Hypothalamus (tissue), 51 donors: ENCODE measurements at places on chromosomes 1 and 21.
A peak's percentile ranks its signal among the peaks of the same experiment; 100 is the strongest.

DNA sequence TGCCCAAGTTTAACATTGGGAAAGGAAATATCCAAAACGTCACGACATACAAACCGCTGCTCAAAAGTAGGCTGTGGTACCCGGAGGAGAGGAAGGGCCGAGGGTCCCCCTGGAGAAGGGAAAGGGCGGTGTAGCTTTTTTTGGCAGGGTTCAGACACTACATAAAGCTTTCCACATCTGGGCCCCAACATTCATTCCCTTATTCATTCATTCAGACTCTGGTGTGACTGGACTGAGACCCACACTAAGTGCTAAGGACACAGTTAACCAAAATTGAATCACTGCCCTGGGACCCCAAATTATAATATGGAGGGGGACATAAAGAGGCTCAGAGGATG lies 10.3 kb upstream of the COL8A2 start:
- DNase-seq = no peak

- no peak for DNase-seq
Observed at GRCh38 chr1:82829527-82829926, 1028.8 kb downstream of the ADGRL2 start.

GRCh38 chr1:201460814-201461644 lies 8.0 kb downstream of the PHLDA3 start:
- DNase-seq = no peak

GRCh38 chr1:102174259-102174863 lies 177.6 kb upstream of the OLFM3 start:
- DNase-seq = no peak

DNA sequence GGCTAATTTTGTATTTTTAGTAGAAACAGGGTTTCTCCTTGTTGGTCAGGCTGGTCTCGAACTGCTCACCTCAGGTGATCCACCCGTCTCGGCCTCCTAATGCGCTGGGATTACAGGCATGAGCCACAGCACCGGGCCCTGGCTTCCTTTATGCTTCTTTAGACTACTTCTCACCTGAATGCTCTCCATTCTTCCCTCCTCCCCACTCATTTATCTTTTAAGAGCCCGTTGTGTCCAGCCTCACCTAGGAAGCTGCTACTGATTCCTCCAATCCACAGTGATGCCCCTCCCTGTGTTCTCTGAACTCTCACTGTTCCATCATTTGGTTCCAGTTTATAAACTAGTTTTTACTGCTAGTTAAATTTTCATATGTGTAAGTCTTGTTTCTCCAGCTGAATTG lies 44.9 kb upstream of the NR5A2 start:
- DNase-seq = no peak

DNA sequence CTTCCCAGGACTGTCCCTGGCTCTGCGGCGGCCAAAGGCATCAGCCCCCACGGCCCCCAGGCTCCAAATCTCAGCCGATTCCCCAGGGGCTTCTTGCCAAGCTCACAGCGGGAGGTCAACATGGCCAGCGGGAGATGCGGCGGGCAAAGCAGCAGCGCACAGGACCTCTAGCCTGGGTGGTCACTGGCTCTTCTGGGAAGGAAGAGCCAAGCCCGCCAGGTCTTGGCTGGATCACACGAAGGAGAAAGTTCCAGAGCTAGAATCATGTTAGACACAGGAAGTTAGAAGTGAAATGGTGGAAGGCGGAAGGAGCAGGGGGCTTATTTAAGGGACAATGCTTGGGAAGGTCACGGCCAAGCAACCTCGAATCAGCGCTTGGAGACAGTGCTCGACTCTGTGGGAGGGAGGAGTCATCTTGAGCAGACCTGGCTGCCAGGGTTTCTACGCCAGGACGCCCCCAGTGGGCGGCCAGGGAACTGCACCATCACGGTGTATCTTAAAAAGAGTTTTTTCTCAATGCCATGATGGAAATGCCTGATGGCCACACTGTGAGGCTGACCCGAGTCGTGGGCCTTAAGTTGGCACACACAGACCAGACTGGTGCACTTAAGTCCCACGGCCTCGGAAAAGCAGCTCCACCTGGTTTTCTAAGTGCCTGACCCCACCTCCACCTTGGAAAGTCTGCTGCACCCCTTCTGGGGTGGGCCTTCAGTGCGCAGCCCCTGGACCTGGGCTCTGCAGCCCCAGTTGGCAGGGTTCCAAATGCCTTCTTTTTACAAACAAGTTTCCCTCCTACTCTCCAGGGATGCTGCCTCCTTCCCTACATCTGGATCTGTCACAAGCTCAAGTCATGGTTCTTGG lies 29.3 kb downstream of the SLC66A1 start:
- DNase-seq = peak; percentile 13

DNA sequence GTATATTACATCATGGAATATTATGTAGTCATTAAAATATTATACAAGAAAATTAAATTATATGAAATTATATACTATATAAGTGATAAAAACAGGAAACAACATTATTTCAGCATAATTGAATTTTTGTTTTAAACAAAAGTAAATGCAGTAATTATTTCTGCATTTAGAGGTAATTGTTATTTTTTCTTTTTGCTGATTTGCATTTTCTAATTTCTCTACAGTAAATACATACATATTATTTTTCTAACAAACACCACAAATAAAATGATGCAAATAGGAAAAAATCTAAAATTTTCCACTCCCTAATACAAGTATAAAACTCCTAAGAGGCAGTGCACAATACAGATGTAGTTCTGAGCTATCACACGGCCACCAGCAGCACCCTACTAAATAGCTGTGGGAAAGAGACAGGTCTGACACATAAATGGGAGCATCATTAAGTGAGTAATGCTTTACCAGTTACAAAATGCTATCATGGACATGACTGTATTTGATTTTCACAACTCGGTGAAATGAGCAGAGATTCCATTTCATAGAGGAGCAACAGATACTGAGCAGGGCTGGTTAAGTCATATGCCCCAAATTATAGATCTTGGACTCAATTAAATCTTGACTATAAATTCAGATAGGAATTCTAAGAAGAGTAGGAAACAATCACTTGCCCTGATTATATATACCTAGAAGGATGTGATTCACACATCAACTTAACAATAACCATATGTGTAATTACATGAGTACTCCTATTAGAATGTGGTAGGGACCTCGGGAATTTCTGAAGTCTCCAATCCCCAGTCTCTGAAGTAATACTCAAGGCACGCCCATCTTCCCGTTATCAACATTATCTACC lies 49.0 kb downstream of the NRIP1 start:
- no peak for DNase-seq

GRCh38 chr1:169108863-169109560 lies 2.5 kb downstream of the ATP1B1 start:
- DNase-seq = peak; percentile 28

DNA sequence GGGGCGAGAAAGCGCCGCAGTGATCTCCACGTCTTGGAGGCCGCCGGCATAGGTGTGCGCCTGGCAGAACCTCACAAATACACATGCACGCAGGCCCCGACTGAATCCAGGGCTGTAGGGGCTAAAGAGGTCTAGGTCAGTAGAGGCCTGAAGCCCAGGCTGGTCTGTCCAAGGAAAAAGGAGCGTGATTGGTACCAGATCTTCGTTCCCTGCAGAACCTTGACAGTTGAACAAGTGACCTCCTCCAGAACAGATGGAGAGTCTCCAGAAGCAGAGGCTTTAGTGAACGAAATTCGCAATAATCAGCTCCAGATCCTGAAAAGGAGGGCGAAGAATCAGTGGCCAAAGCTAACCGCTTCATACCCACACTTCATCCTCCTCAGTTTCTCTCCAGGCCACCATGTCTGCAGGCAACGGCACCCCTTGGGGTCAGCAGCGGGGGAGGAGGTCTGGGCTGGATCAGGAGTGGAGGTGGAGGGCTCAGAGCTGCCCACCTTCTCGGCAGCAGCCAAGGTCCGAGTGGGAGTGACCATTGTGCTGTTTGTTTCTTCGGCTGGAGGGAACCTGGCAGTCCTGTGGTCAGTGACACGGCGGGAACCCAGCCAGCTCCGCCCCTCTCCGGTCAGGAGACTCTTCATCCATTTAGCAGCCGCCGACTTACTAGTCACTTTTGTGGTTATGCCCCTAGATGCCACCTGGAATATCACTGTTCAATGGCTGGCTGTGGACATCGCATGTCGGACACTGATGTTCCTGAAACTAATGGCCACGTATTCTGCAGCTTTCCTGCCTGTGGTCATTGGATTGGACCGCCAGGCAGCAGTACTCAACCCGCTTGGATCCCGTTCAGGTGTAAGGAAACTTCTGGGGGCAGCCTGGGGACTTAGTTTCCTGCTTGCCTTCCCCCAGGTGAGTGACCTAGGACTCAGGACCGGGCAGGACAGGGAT lies 749 bp upstream of the PEX11B start:
- peak; percentile 36 for DNase-seq

GRCh38 chr1:155931332-155932038 lies 2.7 kb downstream of the KHDC4 start:
- no peak for DNase-seq

DNA sequence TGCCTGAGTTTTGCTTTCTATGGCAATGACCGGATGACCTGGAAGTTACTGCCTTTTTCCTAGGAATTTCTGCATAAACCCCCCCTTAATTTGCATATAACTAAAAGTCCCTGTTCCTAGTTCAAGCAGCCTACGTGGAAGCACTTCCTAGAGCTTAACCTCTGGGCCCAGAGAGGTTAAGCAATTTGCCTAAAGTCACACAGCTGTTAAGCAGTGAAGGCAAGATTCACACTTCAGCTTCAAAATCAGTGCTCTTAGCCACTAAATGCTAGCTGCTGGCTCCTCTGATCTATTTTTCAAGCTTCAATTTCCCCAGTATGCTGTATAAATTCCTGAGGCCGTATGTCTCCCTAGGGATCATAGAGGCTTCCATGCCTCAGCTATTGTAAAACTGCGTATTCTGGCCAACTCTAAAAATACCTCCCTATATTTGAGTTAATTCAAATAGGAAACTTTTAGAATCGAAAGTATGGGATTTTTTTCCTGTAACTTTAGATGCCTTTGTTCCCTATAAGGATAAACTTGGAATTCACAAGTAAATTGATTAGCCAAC lies 53.1 kb upstream of the CD5L start:
- no peak for DNase-seq

GRCh38 chr21:42147386-42148020 lies 71.4 kb upstream of the ABCG1 start:
- no peak for DNase-seq

DNA sequence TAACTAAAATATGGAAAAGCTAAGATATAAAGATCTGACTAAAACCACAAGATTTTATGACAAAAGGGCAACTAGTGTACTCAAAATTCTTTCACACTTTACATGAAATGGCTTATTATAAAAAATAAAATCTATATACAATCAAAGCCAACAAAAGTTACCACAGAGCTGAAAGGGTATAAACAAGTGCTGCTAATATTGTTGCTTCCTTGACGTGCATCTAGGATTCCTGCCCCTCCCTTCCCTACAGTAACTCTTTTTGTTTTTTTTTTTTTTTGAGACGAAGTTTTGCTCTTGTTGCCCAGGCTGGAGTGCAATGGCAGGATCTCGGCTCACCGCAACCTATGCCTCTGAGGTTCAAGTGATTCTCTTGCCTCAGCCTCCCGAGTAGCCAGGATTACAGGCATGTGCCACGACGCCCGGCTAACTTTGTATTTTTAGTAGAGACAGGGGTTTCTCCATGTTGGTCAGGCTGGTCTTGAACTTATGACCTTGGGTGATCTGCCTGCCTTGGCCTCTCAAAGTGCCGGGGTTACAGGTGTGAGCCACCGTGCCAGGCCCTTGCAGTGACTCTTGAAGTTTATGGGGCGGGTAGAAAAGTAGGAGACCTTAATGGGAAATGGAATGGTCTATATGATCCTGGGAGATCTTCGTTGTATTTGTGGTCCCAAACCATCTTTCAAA lies 4.5 kb downstream of the SRSF4 start:
- no peak for DNase-seq

DNA sequence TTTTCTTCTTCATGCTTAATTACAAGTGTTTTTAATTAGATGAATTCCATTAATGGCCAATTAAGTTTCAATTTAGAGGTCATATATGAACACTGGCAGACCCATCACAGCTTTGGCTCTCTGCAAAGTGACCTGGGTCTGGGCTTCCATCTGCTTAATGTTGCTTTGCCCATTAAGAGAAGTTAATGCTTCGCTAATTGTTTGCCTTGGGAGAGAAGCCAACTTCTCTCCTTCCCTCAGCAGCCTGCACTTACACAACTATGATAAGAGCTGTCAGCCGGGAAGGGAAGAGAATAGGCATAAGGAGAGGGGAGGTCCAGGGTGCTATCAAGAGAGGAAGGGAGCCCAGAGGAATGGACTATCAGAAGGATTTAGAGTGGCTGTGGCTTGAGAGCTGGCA lies 29.0 kb upstream of the CCDC190 start:
- DNase-seq = no peak
